ENCODE measurements at places on chromosomes 1 and 21. TPM values are rescaled to one million over a fixed set of nuclear protein-coding genes. Genes with fewer than 3 reads are reported as not detected.

CBR3 gene
- 27.6 TPM for total RNA-seq

FAM163A gene
- total RNA-seq: not detected

PGLYRP3 gene
- total RNA-seq: not detected

FCRL2 gene
- not detected for total RNA-seq

ANKRD35 gene
- total RNA-seq: 15.7 TPM

GJA5 gene
- total RNA-seq: 51.7 TPM

CR1 gene
- total RNA-seq: 17.4 TPM

- DNase-seq: no peak
Measured at GRCh38 chr1:102842606-102843005, 265.7 kb downstream of the COL11A1 start.

DNA sequence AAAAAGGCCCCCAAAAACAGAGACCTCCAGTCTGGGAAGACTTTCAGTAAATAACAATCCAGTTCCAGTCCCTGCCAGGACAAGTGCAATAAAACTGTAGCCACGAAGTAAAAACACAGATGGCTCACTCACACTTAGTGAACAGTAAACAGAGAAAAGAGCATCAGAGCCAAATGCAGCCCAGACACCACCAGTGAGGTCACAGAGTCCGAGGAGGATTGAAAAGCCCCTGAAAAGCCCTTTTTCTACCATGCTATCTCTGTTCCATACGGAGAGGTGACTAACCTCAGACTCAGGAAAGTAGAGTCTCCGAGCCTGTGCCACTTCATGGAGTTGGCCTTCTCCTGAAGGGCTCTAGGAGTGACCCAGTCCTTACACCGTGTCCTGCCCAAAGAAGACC is 84.5 kb downstream of the COLGALT2 start:
- DNase-seq: no peak

DNA sequence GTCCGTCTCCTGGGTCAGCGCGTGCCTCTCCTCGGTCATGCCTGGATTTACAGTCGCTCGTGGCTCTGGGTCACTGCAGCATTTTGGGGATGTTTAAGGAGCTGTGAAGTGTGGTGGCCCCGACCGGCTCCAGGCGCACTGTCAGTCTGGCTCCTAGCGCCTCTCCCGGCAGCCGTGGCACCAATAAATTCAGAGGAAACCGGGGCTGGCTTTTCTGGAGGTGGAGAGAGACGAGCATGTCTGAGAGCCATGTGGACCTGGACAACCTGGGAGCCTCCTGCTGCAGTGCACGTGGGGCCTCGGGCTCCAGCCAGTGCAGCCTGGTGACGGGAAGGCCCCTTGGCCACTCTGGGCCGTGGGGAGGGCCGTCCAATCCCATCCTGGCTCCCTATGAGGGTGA is 17.1 kb downstream of the PLCH2 start:
- no peak for DNase-seq

DNA sequence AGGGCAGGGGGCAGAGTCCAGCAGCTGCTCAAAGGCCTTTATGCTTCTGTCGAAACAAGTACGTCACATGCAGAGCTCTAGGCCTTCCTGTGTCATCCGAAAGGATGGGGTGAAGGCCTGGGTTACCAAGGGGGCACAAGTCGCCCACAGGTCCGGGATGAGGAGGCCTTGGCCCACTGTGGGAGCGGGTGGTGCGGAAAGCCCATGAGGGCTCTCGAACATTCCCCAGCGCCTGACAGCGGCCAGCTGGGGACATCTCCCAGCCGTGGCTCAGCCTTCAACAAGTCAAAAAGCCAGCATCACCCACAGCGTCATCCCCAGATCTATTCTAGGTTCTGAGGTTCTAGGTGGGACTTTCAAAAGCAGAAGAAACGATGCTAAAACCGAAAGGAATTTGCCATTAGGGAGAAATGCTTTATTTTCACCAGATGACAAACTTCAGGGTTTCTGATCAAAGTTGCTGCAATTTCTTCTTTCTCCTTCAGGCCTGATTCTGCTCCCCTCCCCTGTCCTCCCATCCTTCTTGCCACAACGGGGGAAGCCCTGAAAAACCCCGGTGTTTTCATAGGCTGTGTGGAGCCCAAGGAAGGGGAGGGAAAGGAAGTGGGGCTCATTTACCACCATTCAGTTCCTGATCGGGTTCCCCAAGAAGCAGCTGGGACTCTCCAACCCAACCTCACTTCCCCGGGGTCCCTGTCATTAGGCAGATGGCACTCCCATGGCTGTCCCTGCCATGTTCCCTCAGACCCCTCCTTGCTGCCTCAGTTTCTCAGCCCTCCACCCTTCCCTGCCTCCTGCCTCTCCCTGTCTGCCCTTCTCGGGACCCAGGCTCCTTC is 17.6 kb downstream of the GPR137B start:
- DNase-seq: no peak

- no peak for DNase-seq
Measured at GRCh38 chr1:43919906-43920305, 13.7 kb upstream of the ARTN start.

DNA sequence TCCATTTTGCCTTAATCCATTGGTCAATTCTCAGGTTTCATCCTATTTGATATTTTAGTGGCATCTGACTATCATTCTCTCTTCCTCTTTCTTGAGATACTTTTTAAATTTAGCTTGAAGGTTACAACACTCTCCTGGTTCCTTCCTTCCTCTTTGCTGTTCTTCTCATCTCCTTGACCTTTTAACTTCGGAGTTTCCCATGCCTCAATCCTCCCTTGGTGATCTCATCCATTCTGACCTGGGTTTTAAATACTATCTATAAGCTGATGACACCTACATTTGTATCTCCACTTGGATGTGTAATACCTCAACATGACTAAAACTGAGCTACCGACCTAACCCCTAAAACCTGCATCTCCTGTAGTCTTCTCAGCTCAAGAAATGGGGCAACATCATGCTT is 4.8 kb upstream of the ZNF687 start:
- no peak for DNase-seq

DNA sequence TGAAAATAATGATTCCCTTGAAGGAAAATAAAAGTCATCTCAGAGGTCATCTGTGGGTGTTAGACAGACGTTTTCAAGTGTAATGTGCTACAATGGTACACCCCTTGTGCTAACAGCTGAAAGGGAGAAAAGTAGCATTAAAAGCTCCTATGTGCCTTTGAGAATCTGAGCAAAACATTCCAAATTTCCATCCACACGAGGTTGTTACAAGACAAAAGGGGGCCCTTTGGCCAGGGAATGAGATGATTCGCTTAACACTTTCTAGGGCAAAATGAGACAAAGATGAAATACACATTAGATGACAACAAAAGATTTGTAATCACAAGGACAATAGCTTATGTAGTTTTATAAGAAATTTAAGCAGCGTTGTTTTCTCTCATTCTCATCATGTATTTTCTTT is 303.6 kb downstream of the LMX1A start:
- DNase-seq: no peak

DNA sequence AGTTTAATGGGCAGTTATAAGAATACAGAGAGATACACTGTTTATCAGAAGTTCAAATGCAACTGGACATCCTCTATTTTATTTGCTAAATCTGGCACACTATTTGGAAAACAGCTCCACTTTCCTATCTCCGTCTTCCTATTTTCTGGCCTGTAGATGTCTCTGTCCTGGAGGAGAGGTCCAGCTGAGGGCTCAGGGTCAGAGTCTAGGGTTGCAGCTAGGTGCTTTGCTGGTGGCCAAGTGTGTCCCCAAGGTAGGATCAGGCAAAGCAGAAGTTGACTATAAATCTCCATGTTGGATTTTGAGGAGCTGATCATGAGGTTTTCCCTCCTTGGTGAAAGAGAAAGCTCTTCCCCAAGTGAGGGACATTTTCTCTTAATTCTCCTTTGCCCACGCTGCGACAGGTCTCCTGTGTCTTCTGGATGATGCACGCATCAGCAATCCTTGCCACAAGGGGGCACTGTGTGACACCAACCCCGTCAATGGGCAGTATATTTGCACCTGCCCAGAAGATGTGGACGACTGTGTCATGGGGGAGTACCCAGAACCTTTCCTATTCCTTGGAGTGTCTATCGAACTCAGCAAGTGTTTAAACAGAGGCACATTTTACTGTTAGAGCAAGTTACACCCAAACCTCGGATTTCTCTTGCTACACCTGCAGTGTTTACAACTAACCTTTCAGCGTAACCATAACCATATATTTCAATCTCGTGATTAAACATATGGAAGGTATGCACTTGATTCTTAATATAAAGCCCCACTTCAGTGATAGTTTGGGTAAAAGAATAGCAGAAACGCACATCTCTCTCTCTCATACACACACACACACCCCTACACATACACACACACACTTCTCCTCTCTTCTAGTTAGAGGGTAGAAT is 10.2 kb downstream of the ADAM30 start:
- no peak for DNase-seq

GRCh38 chr1:200437556-200438203 is 27.8 kb upstream of the ZNF281 start:
- no peak for DNase-seq

GRCh38 chr1:164660412-164660772 is 101.4 kb downstream of the PBX1 start:
- DNase-seq: no peak

DNA sequence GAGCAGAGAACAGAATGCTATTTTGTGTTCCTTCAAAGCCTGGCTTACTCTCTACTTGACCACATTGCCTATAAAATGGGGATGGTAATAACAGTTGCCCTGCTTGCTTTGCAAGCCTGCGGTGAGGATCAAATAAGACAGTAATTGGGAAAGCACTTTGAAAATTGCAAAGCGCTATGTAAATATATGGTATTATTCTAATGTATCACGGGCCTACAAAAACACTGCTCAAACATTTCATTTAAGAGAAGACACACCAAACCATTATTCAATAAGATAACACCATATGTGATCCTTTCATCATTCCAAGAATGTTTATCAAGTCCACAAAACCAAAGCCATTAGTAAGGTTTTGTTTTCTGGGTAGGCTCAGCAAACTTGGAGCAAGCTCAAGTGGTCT is 208.4 kb downstream of the ROR1 start:
- no peak for DNase-seq

DNA sequence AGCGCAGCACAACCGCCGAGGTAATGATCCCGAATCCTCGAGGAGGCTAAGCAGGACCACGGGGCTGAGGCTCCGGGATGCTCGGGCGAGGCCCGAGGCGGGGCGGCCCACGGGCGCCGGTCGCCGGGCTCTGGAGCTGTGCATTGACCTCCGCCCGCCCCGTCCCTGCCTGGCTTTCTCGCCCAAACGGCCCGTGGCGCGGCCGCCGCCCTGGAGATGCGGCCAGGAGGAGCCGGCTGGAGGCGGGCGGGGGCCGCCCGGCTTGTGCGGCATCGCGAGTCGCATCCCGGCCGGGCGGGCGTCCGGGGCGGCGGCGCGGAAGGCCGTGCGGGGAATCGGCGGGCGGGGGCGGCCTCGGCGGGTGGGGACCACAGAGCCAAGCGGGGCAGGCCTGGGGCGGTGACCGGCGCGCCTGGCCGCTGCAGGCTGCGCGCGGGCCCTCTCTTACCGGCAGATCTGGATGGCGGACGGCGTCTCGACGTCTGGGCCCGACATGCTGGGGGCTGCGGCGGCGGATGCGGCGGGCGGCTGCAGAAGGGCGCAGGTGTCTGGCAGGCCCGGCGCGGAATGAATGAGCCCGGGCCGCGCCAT is 663 bp downstream of the ACOT7 start:
- DNase-seq: no peak

DNA sequence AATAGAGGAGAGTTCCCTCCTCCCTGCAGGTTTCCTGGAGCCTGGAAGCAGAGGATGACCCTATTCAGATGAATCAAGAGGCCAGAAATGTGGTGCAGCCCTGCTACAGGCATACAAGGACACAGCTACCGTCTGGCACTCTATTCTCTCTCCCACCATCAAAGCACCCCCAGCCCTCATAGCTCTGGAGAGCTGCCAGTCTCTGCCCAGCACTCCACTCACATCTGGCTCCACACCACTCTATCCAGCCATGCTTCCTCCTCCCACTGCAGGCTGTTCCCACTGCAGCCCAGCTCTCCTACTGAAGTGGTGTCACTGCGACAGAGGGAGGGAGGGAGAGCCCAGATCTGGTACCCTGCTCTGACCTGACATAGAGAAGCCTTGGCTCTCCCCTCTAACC is 18.4 kb downstream of the SYT2 start:
- DNase-seq: no peak

GRCh38 chr1:82597649-82598048 is 796.9 kb downstream of the ADGRL2 start:
- DNase-seq: no peak

DNA sequence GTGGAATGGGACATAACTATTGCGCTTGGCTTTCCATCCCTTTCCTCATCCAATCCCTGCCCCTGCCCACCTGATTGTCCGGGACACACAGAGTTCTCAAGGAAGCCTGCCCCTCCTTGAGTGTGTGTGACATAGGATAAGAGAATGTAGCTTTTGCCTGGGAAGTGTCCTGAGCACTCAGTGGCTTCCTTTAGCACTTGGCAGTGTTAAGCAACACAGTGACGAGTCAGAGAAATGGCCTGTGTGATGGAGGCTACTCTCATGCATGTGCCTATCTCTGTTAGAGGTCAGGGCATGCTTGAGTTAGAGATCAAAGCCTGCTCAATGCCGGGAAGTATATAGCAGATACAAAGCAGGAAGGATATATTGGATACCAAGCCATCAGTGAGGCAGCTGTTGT is 289.5 kb downstream of the SIPA1L2 start:
- no peak for DNase-seq

- DNase-seq: no peak
Measured at GRCh38 chr1:1215080-1215676, 1.2 kb upstream of the TNFRSF4 start.

- no peak for DNase-seq
Measured at GRCh38 chr1:56709269-56709880, 64.3 kb downstream of the PRKAA2 start.

DNA sequence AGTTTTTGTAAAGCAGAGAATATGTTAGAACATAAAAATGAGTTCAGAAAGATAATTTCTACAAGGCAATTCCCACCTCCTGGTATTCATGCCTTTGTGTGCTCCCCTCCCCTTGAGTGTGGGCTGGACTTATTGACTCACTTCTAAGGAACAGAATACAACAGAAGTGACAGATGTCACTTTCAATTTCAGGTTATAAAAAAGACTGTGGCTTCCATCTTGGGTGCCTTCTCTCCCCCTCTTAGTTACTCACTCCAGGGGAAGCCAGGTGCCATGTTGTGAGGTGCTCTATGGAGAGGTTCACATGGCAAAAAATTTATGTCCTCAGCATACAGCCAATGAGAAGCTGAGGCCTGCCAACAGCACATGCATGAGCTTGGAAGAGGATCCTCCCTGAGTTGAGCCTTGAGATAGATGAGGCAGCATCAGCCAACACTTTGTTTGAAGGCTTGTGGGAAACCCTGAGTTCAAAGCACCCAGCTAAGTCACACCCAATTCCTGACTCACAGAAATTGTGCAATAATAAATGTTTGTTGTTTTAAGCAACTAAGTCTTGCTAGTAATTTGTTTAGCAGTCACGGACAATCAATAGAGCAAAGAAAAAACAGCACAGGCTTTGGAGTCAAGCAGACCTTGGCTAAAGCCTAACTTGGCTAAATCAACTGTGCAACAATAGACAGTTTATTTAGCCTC is 73.5 kb upstream of the NGF start:
- DNase-seq: no peak

- no peak for DNase-seq
Measured at GRCh38 chr1:10948463-10948775, 64.0 kb upstream of the TARDBP start.

Data from thoracic aorta (tissue), 2 donors.